ENCODE measurements at places on chromosomes 4 and X.

DNA sequence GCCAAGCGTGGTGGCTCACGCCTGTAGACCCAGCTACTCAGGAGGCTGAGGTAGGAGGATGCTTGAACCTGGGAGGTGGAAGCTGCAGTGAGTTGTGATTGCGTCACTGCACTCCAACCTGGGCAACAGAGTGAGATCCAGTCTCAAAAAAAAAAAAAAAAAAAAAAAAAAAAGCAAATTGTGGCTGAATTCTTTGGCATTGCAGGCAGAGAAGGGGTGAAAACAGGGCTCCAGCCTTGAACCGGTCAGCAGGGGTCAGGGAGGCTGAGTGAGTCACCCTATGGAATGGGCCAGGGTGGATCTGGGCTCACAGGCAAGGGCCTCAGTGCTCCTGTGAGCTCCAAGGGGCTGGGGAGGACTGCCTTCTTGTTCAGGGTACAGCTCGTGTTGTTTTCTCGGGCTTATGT lies 13.2 kb upstream of the FAM3A start:
- DNase-seq: no peak

DNA sequence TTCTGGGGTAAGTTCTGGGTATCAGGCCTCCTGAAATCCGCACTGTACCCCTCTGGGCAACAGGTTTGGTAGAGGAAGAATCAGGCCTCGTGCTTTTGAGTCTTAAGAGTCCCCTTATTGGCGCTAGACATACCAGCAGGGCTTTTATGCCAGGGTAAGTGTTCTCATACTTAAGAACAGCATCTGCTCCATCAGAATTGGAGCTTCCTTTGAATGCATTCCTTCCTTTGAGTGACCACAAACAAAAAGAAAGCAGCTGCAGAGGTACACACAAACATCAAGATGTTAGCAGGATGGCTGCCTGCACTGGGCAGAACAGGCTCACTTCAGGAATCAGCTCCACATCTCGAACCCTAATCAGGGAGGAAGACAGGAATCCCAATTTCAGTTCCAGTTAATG lies 156.8 kb downstream of the MGST2 start:
- no peak for DNase-seq

DNA sequence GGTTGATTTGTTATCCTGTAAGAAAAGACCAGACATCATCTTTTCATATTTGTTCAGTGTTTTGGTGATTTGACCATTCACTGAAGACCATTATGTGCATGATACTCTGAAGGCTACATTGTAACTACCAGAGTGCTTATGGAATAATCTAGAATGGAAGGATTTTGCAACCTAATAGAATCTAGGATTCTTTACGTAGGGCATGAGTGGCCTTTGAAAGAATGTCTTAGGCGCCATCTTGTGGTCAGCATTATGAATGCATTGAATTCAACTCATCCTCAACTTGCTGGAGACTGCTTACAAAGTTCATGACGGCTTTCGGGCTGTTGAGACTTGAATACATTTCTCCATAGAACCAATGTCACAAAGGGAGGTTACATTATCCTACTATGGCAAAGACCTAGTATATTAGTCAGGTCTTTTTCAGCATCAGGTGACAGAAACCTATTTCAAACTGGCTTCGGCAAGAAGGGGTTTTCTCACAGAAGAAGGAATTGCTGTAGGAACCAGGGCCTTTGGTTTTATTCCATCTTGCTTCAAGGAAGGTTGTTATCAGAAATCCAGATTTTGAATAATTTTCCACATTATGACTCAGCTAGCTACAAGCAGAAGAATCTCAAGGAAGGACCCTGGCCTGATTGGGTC lies 104.1 kb downstream of the GPAT3 start:
- peak; percentile 30 for DNase-seq

DNA sequence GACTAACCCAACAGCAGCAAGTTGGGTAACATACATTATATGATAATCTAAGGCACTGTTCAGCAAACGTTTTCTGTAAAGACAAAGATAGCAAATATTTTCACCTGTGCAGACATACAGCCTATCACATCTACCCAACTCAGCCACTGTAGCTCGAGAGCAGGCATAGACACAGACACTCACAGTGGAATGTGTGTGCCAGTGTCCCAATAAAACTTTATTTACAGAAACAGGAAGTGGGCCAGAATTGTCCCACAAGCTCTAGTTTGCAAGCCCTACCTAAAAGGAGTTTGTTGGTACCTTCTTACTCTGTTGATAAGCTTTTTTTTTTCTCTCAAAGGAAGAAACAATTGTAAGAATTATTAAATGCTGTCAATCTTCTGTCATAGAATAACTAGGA lies 11.9 kb upstream of the FAM9A start:
- DNase-seq: no peak

DNA sequence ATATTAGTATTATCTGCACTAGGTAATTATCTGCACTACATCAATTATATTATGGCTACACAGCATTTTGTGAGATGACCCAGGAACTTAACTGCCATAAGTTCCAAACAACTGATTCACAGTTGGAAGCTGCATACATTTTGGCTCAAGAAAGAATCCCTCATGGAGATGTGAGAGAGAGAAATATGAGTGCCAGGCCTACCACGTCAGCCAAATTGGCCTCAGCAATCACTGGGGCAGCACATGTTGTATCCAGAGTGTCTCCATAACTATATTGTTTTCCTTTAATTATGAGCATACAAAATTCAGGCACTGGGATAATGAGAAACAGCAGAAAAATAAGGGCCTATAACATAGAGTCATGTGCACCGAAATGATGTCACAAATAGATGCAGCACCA lies 174.2 kb upstream of the DMD start:
- no peak for DNase-seq

GRCh38 chrX:82677286-82677685 lies 830.8 kb upstream of the POU3F4 start:
- DNase-seq: no peak

DNA sequence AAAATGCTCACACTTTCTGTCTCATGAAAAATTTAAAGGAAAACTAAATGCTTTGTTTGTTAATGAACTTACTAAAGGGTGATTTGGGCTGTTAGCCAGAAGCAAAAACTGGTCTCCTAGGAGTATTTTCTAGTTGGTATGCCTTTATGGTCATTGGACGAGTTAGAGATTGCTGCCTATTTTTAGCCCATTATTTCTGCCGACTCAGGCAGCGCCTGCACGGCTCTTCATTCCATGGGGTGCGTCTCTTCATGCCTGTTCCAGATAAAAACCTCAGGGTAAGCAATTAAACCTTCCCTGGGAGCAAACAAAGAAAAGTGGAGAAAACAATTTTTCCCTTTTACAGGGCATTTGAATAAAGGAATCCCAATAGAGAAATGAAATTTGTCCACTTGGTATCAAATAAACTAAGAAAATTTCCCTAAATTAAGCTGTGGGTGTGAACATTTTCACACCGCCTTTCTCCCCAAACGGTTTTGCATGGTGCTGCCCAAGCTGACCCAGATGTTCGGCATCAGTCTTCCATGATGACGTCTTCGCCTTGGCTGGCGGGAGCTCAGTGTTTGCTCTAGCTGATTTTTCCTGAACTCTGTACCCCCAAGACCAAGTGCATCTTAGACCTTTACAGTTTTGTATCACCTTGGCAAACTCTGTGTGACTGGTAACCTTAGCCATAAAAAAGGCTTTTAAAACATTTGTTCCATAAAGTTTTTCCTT lies 61.7 kb upstream of the ADGRG2 start:
- DNase-seq: no peak

- DNase-seq: no peak
Observed at GRCh38 chr4:80631861-80632260, 296.3 kb downstream of the CFAP299 start.

DNA sequence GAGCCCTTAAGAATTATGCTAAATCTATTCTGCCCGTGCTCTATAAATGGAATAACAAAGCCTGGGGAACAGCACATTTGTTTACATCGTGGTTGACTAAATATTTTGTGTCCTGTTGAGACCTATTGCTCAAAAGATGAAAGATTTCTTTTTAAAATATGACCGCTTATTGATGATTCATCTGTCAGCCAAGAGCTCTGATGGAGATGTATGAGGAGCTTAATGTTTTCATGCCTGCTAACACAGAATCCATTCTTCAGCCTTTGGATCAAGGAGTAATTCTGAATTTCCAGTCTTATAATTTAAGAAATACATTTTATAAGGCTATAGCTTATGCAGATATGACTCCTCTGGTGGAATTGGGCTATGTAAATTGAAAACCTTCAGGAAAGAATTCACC lies 271.3 kb upstream of the FAT4 start:
- DNase-seq: no peak

GRCh38 chr4:96012687-96013086 lies 172.8 kb downstream of the PDHA2 start:
- no peak for DNase-seq

DNA sequence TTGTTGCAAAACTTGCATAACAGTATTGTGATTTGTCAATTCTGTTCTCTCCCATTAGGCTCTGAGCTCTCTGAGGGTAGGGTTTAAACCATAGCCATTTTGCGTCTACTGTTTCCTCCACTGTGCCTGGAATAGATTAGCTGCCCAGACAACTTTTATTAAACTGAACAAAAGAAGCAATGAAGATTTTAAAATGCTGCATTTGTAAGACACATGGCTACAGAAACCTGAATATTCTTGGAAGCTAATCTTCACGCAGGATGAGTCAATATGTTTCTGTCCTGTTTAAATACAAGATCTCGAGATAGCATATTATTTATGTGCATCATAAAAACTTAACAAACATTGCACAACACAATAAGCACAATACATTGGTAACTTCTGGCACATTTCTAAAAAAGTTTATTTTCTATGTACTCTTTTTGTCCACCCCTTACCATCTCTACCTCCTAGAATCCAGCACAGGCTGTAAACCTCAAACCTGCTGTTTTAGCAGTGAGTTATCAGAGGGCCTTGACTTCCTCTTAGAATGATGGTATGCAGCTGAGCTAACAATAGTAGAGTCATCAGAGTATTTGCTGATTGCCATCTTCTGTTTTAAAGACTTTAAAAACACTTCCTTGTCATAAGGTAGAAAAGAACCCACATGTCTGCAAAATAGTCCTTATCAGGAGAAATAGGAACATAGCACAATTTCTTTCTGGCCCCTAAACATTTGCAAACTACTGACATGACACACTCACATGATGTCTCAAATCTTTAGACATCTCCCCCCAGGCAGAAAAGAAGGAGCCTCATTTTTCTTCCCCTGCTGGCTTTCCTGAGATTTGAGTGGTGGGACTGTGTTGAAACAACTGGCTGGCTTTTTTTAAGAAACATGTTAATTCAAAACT lies 10.6 kb upstream of the CCNG2 start:
- DNase-seq: no peak

DNA sequence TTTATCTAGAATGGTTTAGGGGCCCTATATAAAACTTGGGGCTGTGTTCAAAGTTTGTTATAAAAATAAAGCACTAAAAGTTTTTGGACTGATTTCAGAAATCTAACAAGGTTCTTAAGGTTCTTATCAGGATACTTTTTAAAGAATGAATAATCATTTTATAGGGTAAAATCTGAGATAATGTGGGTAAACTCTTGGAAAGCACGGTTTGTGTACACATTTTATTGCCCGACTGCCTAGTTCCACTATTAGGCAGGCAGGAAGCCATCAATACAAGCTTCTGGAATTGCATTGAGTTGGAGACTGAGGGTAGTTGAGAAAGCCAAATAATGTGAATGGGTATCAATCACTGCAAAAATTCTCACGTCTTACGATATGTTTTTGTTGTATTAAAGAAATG lies 331.0 kb upstream of the PITX2 start:
- no peak for DNase-seq

GRCh38 chr4:180485407-180485806 lies 1757.8 kb upstream of the TENM3 start:
- DNase-seq: no peak

GRCh38 chr4:176675810-176676209 lies 116.9 kb downstream of the VEGFC start:
- no peak for DNase-seq

- DNase-seq: peak; percentile 60
Observed at GRCh38 chrX:110412971-110413726, 54.5 kb downstream of the RTL9 start.

DNA sequence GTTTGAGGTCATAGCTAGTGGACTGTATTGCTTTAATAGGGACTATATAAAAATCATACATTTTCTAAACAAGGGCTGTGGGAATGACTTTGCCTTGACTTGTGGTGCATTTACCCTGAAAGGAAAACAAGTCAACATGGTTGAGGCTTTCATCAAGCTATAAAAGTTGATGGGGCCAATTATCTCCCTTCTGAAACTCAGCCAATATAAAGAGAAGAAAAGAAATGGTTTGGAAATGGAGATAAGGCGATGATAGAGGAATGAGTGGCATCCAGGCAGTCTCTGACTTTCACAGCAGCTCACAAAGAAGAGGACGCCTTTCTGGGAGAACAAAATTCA lies 118.7 kb downstream of the SMARCA1 start:
- no peak for DNase-seq

- DNase-seq: no peak
Observed at GRCh38 chr4:13872155-13872554, 244.6 kb upstream of the BOD1L1 start.

- DNase-seq: no peak
Observed at GRCh38 chr4:71366766-71367165, 27.9 kb downstream of the SLC4A4 start.

DNA sequence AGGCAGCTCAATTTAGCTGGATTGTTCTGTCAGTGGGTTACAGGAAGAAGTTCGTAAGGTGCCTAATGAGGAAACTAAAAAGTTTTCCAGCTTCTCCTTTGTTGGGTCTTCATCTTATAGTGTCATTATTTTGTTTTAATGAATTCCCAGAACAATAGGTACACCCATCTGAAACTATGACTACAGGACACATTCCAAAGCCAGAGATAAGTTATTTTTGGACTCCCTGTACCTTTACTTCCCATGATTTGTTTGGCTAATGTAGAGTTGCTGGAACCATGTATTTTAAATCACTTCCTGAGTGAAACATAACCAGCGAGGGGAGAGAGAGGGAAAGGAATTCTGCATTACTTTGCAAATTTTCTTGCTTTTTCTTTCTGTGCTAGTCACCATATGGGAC lies 114.0 kb downstream of the CLCN5 start:
- no peak for DNase-seq

DNA sequence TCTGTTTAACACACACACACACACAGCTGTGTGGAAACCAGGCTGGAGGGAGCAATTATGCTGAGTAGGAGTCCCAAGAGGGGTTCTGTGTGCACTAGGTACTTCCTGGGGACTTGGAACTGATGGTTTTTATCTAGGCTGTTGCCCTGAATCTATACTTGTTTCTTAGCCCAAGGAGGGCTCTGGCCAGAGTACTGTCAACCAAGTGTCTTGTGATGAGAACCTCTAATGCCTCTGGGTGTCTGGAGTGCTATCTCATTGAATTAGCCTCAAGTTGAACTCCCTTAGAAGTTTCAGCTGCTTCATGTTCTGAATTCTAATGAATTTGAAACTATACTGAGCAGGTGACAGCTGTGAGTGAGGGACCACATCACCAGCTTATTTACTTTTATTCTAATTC lies 16.6 kb downstream of the ARHGAP24 start:
- no peak for DNase-seq

DNA sequence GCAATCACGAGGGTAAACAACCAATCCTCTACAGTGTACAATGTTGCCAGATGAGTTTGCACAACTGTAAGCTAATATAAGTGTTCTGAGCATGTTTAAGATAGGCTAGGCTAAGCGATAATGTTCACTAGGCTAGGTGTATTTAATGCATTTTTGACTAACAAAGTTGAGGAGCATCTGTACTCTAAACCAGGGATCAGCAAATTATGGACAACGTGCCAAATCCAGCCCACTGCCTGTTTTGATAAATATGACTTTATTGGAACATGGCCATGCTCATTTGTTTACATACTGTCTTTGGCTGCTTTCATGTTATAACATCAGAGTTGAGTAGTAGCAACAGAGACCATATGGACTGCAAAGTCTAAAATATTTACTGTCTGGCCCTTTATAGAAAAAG lies 46.3 kb upstream of the ARHGEF6 start:
- DNase-seq: no peak
